ENCODE measurements at places on chromosomes 2 and 18. TPM values are rescaled to one million over a fixed set of nuclear protein-coding genes. Genes with fewer than 3 reads are reported as not detected.

The CCDC74B gene
- 4.7 TPM for total RNA-seq

The CD207 gene
- total RNA-seq: not detected

The RGPD4 gene
- not detected for total RNA-seq

The ARHGAP15 gene
- total RNA-seq: not detected

The CCDC148 gene
- total RNA-seq: not detected

The OSR1 gene
- total RNA-seq: 114 TPM

The ANKRD23 gene
- 2.4 TPM for total RNA-seq

The SLC19A3 gene
- 1.2 TPM for total RNA-seq

The NIF3L1 gene
- 20.0 TPM for total RNA-seq

The CYTIP gene
- total RNA-seq: not detected

The CBLN2 gene
- 0.79 TPM for total RNA-seq

The DQX1 gene
- total RNA-seq: 0.39 TPM

The FER1L5 gene
- total RNA-seq: 0.11 TPM

The ZSWIM2 gene
- not detected for total RNA-seq

The FAM237A gene
- not detected for total RNA-seq

The CHRNG gene
- total RNA-seq: not detected
